ENCODE measurements at places on chromosomes 16 and 17. TPM values are rescaled to one million over a fixed set of nuclear protein-coding genes. Genes with fewer than 3 reads are reported as not detected.

- peak; percentile 55 for DNase-seq
These were observed 599 bp downstream of the MRC2 start for GRCh38 chr17:62627904-62628633.

DNA sequence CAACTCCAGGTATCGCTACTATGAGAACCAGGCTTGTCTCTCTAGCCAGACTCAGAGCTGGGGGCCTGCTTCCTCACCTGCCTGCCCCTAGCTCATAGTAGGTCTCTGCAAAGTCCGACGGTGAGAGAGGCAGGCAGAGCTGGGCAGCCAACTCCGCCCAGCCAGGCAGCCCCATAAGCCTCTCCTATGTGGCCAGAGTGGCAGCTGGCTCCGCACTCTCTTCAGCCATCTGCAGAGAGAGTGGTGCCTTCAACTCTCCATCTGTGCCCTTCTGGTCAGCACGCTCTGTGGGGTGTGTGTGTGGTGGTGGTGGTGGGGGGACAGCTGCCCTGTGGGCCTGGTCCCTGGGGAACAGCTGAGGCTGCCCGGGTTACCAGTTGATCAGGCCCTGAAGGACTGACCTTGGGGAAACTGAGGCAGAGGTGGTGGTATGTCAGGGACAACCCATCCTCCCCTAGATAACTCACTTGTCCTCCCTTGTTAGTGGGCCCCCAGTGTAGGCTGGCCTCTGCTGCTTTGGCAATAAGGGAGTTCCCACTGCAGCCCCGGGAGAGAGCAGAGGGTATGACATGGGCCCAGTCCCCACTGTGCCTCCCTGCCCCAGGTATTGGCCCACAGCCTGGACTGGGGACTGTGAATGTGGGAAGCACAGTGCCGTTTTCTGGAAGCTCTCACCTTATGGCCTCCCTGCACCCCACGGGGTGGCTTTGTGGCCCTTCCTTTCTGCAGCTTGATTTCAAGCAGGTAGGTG lies 1.8 kb upstream of the ADGRG1 start:
- no peak for DNase-seq

DNA sequence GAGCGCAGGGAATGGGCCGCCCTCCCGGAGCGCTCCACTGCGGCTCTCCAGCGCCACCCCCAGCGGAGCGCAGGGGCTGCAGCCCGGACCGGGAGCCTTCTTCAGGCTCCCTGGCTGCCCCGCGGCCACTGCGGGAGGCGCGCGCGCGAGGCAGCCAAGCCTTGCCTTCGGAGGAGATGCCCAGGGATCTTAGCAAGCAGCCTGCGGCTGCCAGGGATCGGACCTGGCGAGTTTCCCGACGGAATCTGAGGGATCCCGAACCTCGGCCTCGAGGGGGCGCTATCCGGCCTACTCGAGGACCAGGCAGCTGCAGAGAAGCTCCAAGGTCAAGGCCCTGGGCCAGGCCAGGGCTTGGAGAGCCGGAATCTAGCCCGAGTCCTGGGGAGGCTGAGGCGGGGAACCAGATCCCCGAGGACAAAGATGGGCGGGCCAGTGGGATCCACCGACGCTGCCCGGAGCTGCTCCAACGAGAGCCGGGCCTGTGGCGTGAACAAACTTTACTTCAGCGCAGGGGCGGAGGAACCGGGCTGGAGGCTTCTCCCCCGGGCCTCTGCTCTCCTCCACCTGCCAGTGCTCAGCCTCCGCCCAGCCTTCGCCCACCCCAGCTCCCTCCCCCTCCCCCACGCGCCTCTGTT lies at the start of gene IRX6:
Gene IRX6 (plus strand): TSS at position 567 of the 635 bp plus-strand sequence. CDS start 889 bp downstream, outside the sequence.
- DNase-seq, result peak; percentile 37

DNA sequence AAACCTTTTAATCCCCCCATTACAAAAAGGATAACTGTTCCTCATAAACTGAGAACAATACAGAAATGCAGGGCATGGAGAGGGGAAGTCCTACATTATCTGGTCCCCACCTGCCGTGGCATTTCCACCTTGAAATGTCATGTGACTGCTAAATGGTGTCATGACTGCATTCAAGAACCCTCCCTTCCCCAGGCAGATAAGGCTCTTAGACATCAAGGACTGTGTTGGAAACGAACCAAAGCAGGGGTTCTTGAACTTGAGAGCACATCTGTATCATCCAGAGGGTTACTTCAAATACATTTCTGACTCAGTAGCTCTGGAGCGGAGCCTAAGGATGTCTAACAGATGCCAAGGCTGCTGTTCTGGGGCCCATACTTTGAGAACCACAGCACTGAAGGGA lies 18.4 kb downstream of the CMTM3 start:
- no peak for DNase-seq

- no peak for DNase-seq
These were observed 28.2 kb upstream of the CACNG1 start for GRCh38 chr17:67016039-67016762.

DNA sequence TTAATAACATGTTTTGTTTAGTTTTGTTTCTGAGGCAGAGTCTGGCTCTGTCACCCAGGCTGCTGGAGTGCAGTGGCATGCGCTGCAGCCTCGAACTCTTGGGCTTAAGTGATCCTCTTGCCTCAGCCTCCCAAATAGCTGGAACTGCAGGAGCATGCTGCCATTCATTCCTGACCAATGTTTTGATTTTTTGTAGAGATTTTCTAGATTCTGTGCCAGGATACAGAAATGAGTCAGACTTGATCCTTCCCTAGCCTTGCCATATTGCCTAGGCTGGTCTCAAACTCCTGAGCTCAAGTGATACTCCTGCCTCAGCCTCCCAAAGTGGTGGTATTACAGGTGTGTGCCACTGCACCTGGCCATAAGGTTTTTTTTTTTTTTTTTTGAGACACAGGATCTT lies 17.7 kb downstream of the TAOK1 start:
- no peak for DNase-seq

GRCh38 chr16:739560-740458 lies 988 bp downstream of the CIAO3 start:
- no peak for DNase-seq

DNA sequence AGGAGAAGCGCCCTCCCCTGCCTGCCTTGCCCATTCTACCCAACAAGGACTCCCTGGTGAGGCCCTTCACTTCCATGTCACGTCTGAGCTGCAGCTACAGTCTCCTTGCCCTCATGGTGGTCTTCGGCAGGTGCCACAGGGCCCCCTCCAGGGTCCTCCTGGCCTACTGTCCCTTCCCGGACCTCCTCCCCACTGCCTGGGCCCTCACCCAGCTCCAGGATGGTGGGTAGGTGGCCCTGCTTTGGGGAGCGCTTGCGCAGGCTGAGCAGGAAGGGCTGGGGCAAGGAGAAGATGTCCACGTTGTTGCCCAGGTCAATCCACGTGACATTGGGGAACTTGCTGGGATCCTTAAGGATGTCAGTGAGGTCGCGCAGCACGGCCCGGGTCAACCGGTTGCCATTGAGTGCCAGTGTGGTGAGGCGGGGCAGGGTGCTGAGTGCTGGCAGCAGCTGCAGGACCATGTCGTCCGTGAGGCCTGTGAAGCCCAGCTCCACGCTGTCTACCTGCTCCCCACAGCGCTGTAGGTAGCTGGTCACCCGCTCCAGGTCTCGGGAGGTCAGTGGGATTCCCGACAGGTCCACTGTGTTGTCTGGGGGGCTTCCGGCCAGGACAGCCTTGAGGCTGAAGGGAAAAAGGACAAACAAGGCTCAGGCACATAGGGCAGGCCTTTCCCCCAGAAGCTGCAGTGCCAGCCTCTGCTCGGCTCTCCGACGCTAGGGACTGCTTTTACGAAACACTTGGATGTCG lies 28.3 kb downstream of the TRPV2 start:
- no peak for DNase-seq

- DNase-seq, result no peak
These were observed 651 bp downstream of the SHMT1 start for GRCh38 chr17:18362698-18363100.

DNA sequence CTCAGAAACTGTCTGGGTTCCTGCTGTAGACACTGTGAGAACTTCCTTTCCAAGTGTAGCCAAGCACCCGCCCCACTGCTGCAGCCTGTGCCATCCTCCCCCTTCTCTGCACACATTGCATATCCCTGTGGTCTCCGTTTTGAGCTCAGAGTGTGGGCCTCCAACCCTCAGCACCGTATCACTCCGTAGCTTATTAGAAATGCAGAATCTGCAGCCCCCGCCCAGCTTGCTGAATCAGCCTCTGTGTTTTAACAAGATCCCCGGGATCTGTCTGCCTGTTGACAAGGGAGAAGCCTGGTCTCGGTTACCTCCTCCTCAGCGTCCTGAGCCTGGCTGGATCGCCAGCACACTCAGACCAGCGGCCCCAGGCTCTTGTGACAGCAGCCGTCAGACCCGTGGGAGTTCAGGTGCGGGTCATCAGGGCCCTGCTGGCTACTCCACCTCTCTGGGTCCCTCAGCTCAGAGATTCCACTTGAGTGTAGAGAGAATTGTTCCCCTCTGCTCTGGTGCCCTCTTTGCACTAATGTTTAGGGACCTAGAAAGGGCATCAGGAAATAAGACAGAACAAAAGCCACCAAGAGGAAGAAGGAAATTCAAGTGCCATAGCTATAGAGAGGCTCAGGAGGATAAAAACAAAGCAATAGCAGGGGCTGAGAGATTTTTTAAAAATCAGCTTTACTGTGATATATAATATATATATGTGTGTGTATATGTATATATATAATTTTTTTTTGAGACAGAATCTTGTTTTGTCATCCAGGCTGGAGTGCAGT lies 92.3 kb downstream of the PITPNC1 start:
- peak; percentile 45 for DNase-seq

CMTM2 gene
- 0.51 TPM for total RNA-seq

SMIM5 gene
- total RNA-seq, result 1.7 TPM

MSRB1 gene
- total RNA-seq, result 13.1 TPM

MRPL12 gene
- 54.1 TPM for total RNA-seq

ZNF385C gene
- total RNA-seq, result 2.9 TPM

AANAT gene
- total RNA-seq, result not detected

MRPL45 gene
- 41.9 TPM for total RNA-seq
